ENCODE measurements at places on chromosomes 2 and 18. TPM values are rescaled to one million over a fixed set of nuclear protein-coding genes. Genes with fewer than 3 reads are reported as not detected.

Gene GALNT14
- 2.1 TPM for total RNA-seq

Gene PLB1
- 0.20 TPM for total RNA-seq

Gene ERBB4
- under 0.01 TPM for total RNA-seq

Gene ADGRF3
- total RNA-seq: 0.05 TPM

Gene FAM237A
- not detected for total RNA-seq

Gene CD302
- total RNA-seq: 5.2 TPM

Gene PAX8
- total RNA-seq: 2.1 TPM

Gene BCL2
- 0.27 TPM for total RNA-seq

Gene RNU2-63P
- total RNA-seq: under 0.01 TPM

Gene ECEL1
- total RNA-seq: not detected

Gene SMYD1
- not detected for total RNA-seq

Gene SGPP2
- total RNA-seq: not detected

Gene LAMA1
- total RNA-seq: 0.25 TPM

Gene RUFY4
- not detected for total RNA-seq

Gene FBLN7
- total RNA-seq: 2.2 TPM

Gene TEKT4
- not detected for total RNA-seq

Gene DSG1
- not detected for total RNA-seq

Gene UGT1A8
- not detected for total RNA-seq

Gene STARD6
- not detected for total RNA-seq

Gene KLHL29
- total RNA-seq: 3.1 TPM

Gene ASAP2
- total RNA-seq: 23.4 TPM

Gene GPC1
- 28.7 TPM for total RNA-seq

Gene KANSL3
- 18.8 TPM for total RNA-seq

Gene DNAJC5G
- not detected for total RNA-seq

Gene POTEF
- total RNA-seq: under 0.01 TPM

Gene ZBTB7C
- not detected for total RNA-seq

Gene HOXD3
- total RNA-seq: 4.6 TPM
